ENCODE measurements at places on chromosomes 2 and 18.

DNA sequence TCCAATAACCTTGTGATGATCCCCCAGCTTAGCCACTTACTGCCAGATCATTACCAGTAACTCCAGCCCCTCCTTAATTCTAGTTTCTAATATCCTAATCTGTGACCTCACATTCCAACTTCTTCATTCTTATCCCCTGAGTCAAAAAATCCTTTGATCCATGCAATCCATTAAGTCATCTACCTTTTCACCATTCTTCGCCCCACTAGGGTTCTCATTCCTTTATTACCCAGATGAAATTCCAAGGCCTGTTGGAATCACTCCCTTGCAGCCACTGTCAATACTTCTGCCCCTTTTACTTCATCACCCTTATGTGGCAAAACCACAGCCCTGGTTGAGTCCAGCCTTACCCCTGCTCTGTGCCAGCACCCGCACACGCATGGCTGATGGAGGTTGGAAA, 20.3 kb upstream of the IL36G start:
- H3K36me3 ChIP-seq: no peaks in the 10 kb centered on the region
- no peak overlapping the region for H3K4me3 ChIP-seq
- H3K27ac ChIP-seq: no peak overlapping the region
- no peaks in the 10 kb centered on the region for H3K27me3 ChIP-seq
- peaks cover 3% of the 10 kb centered on the region for H3K4me1 ChIP-seq

- no peaks in the 10 kb centered on the region for H3K4me1 ChIP-seq
- no peak for DNase-seq
- H3K36me3 ChIP-seq: no peaks in the 10 kb centered on the region
- no peak overlapping the region for H3K4me3 ChIP-seq
These were observed 165.6 kb downstream of the KLHL29 start for GRCh38 chr2:23550553-23550952.

- peaks cover 8% of the 10 kb centered on the region for H3K4me1 ChIP-seq
- no peaks in the 10 kb centered on the region for H3K36me3 ChIP-seq
- H3K27me3 ChIP-seq: no peaks in the 10 kb centered on the region
- no peak overlapping the region for H3K4me3 ChIP-seq
- H3K27ac ChIP-seq: no peak overlapping the region
These were observed 30.0 kb downstream of the THNSL2 start for GRCh38 chr2:88199912-88200682.

DNA sequence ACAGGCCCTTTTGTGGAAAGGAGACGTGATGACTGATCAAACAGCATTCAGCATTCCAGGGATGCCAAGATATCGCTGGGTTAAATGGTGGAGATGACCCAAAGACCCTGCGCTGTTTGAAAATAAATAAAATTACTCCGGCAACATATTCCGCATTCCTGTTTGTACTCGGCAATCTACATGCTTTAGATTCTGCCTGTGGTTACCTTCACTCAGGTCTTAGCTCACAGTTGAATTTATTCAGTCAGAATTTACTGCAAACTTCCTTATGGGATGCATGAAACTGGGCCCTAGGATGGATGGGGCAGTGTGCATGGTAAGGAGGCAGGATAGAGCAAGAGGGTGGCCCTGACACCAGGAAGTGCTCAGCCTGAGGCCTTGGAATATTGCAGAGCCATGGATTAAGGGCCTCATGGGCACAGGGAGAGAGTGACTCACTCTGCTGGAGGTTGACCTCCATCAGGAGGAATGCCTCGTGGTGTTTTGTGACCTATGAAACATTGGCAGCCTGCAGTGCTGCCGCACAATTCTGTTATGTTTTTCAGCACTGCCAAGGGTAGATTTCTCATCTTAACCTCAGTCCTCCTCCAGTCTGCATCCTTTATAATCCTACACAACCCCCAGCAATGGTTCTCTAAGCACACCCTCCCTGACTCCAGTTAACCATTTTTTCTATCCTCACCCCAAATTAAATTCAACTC, 321.4 kb downstream of the IRS1 start:
- H3K36me3 ChIP-seq: no peaks in the 10 kb centered on the region
- no peaks in the 10 kb centered on the region for H3K4me1 ChIP-seq
- no peak for DNase-seq
- H3K27me3 ChIP-seq: no peaks in the 10 kb centered on the region

DNA sequence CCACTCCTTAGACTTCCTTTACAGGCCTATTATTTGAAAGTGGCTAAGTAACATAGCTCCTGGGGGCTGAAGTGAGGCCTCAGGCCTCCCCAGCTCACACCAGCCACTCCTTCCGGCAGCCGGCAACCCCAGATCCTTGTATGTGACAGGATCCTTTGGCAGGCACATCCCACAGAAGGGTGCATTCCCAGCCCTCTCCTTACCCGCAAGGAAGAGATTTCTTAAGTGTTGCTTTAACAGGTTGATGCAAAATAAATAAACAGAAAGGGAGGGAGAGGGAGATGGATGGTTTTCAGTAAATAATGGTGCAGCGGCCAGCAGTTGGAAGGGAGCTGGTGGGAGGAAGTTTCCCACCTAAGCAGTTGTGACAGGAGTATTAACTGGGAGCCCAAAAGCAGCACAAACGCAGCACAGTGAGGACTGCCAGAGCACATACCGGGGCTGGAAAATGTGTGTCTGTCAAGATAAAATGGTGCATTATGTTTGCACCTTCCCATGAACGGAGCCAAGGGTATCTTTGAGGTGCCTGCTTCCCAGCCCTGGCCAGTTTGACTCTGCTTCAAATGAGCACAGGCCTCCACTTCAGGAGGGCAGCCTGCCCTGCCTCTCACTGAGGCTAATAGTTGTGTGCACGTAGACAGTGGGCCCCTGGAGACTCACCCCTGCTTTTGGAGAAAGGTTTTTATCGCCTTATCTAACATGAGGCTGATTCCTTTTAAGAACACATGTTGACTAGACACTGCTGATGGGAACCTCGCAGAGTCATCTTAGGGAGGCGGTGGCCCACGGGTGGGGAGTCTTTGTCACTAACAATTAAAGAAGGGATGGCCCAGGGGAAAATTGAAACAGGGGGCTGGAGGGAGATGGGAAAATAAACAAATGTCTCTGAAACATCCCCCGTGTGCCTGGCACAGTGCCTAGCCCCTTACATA, 32.8 kb downstream of the NRP2 start:
- no peak for DNase-seq
- H3K27me3 ChIP-seq: no peaks in the 10 kb centered on the region
- no peaks in the 10 kb centered on the region for H3K36me3 ChIP-seq
- H3K27ac ChIP-seq: peak overlapping the region; percentile 23
- H3K4me3 ChIP-seq: no peak overlapping the region

- DNase-seq: no peak
- no peak overlapping the region for H3K27ac ChIP-seq
- no peak overlapping the region for H3K4me3 ChIP-seq
- H3K4me1 ChIP-seq: no peaks in the 10 kb centered on the region
- no peaks in the 10 kb centered on the region for H3K27me3 ChIP-seq
These were observed 471.6 kb downstream of the DLGAP1 start for GRCh38 chr18:3983351-3983969.

GRCh38 chr2:64453770-64454385, at the start of gene LGALSL:
TSS of gene LGALSL (plus strand) at chr2:64454162. CDS start at chr2:64454546, 384 bp downstream.
- H3K27me3 ChIP-seq: no peaks in the 10 kb centered on the region
- DNase-seq: peak; percentile 69
- H3K4me3 ChIP-seq: peak within 1 kb of the TSS; percentile 66
- H3K27ac ChIP-seq: peak within 1 kb of the TSS; percentile 90
- H3K4me1 ChIP-seq: peaks cover 15% of the 10 kb centered on the region

DNA sequence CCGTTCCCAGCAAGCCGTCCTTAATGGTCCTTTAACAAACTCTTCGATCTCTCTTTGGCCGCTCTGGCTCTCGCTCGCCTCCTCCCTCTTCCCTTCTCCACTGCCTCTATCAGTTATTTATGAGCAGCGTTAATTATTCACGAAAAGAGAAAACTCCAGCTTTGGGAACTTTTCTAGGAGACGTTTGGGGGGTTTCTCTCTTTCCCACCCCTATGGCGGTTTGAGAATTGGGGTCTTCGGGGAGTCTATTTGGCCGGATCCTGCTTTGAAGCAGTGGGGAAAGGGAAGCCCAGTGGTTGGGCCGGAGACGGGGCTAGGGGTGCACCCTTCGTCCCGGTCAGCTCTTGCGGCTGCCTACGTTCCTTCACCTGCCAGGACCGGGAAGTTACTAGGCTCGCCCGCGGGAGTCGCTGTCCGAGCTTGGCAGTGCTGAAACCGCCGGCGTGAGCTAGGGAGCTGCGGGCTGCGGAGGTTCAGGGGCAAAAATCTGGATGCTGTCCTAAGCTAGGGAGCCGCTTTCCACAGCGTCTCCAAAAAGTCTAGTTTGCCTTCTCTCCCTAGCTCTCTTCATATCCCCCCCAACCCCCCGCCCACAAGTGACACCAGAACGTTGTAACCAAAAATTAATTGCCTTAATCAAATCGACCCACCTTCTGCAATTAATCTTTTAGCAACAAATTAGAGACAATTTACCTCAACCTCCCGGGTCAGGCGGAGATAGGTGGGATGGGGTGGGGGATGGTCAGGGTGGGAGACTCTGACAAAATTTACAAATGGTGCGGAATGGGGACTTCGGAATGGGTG, 8.9 kb upstream of the SKOR2 start:
- peaks cover 28% of the 10 kb centered on the region for H3K27me3 ChIP-seq
- DNase-seq: peak; percentile 66
- no peak overlapping the region for H3K4me3 ChIP-seq
- H3K36me3 ChIP-seq: no peaks in the 10 kb centered on the region

DNA sequence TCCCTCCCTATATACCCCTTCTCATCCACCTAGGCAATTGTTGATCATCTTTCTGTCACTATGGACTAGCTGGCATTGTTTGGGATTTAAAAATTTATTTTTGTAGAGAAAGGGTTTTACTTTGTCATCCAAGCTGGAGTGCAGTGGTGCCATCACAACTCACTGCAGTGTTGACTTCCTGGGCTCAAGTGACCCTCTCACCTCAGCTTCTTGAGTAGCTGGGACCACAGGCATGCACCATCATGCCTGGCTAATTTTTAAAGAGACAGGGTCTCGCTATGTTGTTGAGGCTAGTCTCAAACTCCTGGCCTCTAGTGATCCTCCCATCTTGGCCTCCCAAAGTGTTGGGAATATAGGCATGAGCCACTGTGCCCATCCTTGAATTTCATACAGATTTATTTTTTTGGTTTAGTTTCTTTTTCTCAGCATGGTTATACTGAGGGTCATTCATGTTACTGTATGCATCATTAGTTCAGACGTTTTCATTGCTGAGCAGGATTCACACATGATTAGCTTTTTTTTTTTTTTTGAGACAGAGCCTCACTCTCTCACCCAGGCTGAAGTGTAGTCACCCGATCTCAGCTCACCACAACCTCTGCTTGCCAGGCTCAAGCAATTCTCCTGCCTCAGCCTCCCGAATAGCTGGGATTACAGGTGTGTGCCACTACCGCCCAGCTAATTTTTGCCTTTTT, 8.6 kb upstream of the PCARE start:
- H3K36me3 ChIP-seq: no peaks in the 10 kb centered on the region
- H3K4me1 ChIP-seq: no peaks in the 10 kb centered on the region
- H3K27ac ChIP-seq: no peak overlapping the region
- no peak for DNase-seq
- no peak overlapping the region for H3K4me3 ChIP-seq

DNA sequence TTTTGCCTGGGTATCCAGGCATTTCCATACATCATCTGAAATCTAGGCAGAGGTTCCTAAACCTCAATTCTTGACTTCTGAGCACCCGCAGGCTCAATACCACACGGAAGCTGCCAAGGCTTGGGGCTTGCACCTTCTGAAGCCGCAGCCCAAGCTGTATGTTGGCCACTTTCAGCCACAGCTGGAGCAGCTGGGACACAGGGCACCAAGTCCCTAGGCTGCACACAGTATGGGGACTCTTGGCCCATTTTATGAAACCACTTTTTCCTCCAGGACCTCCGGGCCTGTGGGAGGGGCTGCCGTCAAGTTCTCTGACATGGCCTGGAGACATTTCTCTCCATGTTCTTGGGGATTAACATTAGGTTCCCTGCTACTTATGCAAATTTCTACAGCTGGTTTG, 52.0 kb upstream of the POLE4 start:
- H3K27ac ChIP-seq: no peak overlapping the region
- no peaks in the 10 kb centered on the region for H3K36me3 ChIP-seq
- no peak overlapping the region for H3K4me3 ChIP-seq
- peaks cover 4% of the 10 kb centered on the region for H3K27me3 ChIP-seq
- H3K4me1 ChIP-seq: no peaks in the 10 kb centered on the region
- no peak for DNase-seq

- no peak overlapping the region for H3K4me3 ChIP-seq
- no peak for DNase-seq
These were observed 76.6 kb upstream of the GRB14 start for GRCh38 chr2:164697688-164698461.

DNA sequence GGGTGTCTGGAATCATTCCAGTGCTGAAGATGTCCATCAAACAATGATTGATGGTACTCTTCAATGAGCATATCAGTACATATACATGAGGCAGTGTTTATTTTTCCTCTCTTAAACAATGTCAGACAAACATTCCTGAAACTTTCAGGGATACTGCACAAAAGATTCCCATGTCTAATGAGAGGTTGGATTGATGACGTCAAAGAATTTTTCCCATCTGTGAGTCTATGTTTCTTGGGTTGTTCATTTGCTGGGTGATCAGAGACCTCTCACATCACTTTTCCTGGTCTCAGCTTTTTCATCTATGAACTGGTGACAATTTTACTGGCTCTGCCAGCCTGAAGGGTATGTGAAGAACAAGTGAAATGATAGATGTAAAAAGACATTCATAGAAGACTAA, 325.5 kb downstream of the EN1 start:
- H3K36me3 ChIP-seq: no peaks in the 10 kb centered on the region
- H3K27me3 ChIP-seq: no peaks in the 10 kb centered on the region
- H3K4me3 ChIP-seq: no peak overlapping the region
- no peak overlapping the region for H3K27ac ChIP-seq

DNA sequence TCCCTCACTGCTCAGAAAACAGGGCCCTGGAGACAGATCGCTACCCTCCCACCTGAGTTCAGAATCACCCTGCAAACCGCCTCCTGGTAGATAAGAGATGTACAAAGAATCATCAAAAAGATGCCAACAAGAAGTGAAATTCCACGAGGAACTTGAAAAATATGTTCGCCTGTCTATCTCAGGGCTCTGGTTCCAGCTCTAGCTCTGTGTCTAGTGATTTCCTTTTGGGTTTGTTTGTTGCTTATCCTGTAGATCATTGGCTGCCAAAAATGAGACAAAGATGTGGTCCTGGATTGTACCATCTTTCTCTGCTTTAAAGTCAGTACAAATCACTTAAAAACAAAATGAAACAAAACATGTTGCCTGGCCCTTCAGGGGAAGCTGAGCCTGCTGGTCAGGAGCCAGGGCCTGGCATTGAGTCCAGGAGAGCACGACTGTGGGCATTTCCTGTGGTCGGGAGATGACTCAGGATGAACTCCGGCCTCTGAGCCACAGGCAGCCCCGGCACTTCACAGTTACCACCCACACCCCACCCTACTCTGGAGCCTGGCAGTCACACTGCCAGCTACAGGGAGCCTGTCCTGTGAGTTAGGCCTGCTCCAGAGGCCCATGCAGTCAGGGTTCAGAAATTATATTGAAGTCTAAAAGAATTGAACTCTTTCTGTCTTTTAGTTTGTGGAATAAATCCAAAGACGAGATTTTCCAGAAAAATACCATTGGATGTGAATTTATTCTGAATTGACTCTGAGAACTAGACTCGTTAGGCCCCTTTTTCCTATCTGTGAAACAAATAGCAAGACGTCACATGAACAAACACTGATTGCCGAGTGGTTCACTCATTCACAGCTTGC, 8.0 kb upstream of the ITGB6 start:
- DNase-seq: no peak
- no peak overlapping the region for H3K27ac ChIP-seq
- no peaks in the 10 kb centered on the region for H3K27me3 ChIP-seq
- no peaks in the 10 kb centered on the region for H3K36me3 ChIP-seq
- peaks cover 3% of the 10 kb centered on the region for H3K4me1 ChIP-seq

- DNase-seq: no peak
- no peak overlapping the region for H3K27ac ChIP-seq
- no peaks in the 10 kb centered on the region for H3K27me3 ChIP-seq
- H3K4me1 ChIP-seq: no peaks in the 10 kb centered on the region
- H3K36me3 ChIP-seq: no peaks in the 10 kb centered on the region
These were observed 702.4 kb upstream of the RAB6C start for GRCh38 chr2:129276978-129277584.
